ENCODE measurements at places on chromosomes 4 and X.

DNA sequence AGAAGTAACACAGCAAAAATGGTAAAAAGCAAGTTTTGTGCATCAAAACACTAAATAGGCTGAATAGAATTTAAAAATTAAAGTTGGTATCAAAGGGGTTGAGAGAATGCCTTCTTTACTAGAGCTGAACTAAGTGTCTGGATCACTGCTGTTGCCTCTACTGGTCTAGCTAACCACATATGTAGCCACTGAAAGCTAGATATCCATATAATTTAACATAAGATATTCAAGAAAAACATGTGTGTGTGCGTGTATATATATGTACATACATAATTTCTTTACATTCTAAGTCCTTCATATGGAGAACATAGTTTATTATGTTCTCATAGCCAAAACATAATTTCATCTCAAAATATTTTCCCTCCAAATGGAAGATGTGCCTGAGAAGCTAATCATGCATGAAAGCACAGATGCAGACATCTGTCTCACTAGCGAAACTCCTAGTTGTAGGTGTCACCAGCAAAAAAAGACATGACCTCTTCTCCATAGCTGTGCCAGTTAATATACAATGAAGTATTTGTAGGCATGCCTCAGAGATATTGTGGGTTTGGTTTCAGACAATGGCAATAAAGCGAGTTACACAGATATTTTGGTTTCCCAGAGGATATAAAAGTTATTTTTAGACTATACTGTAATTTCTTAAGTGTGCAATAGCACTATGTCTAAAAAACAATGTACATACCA lies 47.3 kb downstream of the PDE5A start:
- DNase-seq, result no peak

DNA sequence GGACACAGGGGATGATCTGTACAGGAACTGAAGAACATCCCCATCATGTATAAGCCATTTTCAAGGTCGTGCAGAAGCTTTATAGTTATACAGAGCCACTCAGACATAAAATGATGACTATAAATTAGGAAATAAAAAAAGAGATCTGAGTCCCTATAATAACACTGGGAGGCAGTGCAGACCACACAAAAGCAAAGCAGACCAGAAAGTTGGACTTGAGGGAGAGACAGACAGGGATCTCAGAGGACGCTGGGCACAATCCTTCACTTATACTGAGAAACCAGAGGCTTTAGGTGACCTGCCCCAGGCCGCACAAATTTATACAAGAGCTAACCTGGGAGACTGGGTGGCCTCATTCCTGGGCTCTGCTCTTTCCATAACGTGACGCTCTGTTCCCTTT lies 70.5 kb downstream of the HADH start:
- DNase-seq, result no peak

DNA sequence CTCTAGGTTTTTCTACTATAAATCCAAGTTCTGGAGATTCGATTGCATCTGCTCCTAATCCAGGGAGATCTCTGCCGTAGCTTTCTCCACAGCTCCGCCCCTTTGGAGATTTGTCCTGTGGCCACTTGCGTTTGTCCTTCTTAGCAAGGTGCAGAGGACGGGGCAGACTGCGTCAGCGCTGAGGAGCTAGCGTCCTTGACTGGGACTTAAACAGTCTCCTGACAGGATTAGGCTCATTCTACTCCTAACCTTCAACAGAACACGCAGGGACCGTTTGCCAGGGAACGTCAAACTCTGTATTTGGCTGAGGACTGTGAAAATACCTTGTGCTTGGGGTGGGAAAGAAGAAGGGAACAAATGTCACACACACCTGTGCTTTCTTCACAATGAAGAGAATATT lies 38.6 kb downstream of the SORBS2 start:
- DNase-seq, result no peak

DNA sequence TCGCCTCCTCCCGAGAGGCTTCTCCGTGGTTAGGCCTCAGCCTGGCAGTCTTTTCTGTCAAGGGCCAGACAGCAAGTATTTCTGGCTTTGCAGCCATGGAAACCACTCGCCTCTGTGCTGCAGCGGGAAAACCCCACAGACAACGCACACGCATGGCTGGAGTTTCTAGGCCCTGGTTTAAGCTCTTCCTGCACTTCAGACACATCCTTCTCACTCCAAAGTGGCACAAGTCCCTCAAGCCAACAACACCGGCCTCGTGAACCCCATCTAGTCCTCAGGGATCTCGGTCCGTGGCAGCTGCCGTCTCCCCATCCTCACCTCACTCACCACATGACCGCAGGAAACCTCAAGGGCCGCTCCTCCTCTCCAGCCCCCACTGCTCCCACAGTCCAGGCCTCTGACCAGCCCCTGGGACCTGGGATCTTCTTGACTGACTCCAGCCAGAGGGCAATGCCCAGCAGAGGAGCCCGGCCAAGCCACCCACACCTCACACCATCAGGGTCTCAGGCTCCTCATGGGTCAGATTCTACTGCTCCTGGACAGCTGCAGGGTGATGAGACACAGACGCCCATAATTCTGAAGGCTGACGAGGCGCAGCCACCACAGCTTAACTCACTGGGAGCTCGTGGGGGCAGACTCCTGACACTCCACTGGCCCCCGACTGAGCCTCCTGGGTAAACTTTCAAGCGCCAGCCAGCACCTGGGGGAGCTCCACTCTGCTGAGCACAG lies 21.7 kb downstream of the LETM1 start:
- no peak for DNase-seq

DNA sequence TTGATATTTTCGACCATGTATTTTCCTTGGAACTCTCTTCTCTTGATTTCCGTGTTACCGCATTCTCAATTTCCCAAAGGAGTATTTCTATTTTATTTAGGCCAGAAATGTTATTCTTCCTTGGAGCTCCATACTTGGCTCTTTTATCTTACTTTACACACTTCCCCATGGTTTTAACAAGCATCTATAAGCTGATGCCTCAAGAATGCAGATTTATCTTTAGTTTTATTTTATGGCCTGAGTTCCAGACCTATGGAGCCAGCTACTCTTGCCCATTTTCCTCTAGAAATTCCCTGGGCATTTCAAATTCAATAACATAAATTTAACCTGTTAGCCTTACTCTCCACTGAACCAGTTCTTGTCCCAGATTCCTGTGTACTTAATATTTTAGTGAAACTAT lies 43.7 kb downstream of the SULT1E1 start:
- DNase-seq, result no peak

DNA sequence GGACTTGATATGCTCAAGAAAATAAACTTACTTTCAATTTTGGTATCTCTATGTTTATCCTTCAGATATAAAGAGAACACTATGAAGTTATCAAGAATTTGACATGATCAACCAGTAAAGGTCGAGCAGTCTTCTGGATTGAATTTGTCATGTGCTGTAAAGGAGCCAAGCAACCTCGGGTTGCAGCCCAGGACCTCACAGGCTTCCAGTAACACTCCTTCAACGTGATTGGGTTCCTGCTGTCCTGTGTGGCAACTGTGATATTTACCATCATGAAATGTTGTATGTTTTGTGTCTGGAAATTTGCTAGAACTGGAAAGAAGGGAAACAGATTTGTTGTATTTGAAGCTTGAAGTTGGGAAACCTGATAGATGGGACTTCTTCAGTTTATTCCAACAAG lies 52.0 kb upstream of the UGT2B7 start:
- no peak for DNase-seq

DNA sequence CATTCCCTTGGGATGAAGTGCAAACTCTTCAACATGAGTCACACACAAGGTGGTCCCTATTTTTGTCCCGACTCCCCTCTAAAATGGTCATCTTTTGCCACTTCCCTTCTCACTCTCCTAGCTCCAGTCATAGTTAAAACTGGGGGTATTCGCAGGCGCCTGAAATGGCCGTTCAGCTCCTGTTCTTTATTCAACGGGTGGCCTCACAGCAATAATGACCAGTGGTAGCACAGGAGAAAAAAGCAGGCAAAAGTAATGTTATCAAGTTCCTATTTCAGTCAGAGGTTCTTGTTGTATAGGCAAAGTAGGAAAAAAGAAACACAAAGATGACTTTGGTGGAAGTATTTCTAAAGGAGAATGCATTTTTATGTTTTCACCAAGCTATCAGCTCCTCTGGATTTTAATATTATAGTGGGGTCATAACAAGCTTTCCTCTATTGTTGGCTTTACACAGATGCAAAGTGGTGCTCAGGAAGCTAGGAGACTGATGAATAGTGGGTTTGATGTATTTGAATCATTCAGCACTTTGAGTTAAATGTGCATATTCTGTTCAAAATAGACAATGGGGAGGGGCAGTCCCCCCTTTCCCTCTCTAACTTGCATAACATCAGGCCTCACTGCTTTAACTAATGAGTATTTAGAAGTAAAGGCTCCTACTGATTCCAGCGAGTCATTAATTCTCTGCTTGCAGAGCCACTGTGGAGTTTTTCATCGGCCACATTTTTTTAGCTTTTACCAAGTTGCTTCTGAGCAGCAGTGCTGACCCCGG lies 171.2 kb upstream of the NDP start:
- no peak for DNase-seq

GRCh38 chrX:155070663-155070974 lies 317 bp downstream of the CMC4 start:
- DNase-seq, result no peak

DNA sequence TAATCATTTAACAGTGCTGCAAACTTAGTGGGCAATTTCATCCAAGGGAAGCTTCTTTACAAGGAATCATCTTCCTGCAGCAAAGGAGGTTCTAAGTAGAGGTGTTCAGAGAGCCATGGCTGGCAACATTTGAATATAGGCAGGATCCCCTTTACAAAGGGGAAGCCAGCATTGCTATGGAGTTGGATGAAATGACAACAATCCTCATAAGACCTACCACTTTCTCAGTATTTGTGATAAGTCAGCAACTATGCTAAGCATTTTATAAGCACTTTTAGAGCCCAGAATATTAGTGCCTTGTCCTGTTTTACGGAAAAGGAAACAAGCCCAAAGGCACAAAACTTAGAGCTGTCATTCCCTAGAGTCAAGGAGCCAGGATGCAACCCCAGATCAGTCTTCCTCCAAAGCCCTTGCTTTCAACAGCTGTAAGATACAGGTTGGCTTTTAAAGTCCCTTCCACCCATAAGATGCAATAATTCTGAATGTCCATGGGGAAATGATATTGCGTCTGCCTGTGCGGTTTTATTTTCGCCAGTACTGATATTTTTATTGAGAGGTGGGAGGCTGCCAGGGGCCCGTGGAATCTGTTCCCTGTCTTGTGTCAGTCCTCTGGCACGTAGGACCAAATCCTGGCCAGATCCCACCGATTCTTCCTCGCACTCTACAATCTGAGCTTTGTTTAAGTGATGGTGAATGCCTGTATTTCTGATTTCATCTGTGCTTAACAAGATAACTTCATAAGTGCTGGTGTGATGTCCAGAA lies 59.1 kb downstream of the SMIM20 start:
- no peak for DNase-seq

- DNase-seq, result no peak
These were observed 7.8 kb upstream of the RNF128 start for GRCh38 chrX:106718709-106719108.

DNA sequence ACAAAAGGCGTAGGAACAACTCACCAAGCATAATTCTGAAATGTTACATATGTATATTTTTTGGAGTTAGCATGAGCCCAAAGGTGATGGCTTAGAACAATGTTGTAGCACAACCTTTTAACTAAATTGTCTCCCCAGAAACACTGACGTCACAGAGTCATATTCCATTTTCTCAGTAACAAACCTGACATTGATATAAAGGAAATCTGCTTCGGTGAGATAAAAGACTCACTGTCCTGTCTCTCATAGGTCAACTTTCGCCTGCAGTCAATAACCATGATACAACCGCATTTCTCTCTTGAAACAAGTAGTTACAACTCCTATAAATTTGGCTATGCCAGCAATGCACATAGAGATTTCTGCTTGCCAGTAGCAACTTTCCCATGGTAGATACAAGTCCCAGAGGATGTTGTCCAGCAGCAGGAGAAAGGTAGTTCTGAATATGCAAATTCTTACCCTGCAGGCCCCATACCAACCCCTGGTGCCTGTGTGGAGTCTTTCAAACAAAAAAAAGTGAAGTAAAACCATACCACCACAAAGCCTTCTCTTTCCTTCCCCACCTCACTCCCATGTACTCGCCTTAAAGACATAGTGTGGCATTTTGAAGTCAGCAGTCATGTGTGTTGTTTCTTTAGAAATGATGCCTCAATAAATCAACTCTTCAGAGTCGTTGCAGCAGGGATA lies 47.9 kb downstream of the MTM1 start:
- no peak for DNase-seq

DNA sequence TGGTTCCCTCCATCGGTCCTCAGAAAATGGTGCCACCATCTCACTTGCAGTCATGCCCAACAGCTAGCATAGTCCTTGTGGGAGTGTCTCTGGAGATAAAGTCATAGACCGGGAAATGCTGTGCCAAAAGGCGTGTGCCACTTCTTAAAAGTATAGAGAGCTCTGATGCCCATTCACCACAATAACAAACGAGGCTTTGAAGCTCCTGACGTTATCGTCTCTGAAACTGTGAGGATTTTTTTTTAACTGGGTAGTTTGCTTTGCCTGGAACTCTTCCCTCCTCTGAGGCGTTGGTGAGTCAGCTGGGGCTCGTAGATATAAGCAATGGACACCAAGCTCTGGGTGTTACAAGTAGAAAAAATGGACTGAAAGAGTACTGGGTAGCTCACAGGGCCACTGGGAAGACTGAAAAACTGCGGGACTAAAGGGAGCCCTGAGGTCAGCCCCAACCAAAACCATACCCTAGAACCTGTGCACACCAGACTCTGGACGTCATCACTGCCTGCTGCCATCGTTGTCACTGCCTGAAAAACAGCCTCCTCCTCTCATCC lies 89.4 kb upstream of the TRIM2 start:
- DNase-seq, result no peak

DNA sequence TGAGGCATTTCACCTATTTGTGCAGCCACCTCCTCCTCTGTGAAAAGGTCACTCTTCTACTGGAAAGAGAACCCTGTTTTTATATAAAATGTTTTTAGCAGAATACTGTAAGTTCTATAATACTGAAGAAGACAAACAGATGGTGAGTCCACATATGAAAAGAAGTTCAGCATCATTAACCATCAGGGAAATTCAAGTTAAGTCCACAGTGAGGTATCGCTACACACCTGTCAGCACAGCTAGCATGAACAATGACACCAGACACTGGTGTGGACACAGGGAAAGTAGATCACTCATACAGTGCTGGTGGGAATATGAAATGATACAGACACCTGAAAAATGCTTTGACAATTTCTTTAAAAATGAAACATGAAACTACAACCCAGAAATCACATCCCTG lies 133.0 kb downstream of the MAD2L1 start:
- DNase-seq, result no peak

DNA sequence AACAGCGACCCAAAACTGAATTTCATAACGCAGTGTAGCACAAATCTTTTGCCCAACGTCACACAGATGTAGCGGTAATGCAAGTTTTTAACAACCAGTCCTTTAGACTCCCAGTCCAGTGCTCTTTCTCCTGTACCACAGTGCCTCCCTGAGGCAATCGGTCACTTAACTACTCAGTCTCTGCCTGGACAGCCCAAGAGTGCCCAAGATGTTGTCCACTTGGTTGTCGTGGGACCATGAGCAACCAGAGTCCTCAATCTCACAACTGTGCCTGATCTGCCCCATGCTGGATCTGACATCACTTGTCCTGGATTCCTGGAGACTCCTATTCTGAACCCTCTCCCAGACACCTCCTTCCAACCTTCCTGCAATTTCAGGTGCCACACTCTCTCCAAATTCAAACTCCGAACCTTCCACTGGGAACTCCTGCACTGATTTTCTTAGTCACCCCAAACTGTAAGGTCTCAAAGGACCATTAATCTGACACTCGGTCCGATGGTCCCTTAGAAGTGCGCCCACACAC lies 702 bp downstream of the MMGT1 start:
- no peak for DNase-seq

Measured in KG1 (cell line).